NCI-H1105 (cell line): ENCODE measurements at places on chromosomes 7 and 10.

- no peak for DNase-seq
Measured at GRCh38 chr10:58179238-58179637, 88.5 kb downstream of the IPMK start.

DNA sequence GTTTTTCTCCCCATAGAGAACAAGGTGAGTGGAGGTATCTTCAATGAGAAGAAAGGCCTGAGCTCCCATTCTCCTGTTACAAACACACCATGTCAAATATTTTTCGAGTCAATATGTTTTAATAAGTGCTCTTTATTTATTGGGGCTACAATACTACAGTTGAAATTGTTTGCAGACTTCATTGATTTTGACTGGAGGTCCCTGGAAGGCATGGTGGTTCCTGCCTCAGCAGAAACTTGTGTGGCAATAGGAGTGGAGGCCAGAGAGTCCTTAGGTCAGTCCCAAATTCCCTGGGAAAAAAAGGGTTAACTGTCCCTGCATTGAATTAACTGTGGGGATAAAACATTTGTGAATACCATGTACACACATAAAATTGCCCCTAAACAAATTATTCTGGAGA, 22.7 kb downstream of the KLF6 start:
- DNase-seq = no peak

DNA sequence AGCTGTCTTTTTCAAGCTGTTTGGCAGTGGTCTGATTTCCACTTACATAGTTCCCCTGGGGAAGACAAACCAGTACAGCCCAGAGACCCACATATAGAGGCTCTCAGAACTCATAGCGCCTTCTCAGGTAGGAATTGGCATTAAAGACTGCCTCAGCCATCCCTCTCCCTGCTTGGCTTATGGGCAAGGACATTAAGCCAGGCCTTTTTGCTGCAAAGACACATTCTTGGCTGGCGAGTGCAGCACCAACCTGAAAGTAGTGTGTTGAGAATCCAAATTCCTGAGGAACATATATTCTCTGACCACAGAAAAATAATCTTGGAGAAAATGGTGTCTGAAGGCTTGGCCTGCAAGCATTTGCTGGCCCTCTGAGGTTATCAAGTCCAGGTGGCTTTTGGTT, 39.2 kb upstream of the HPS1 start:
- no peak for DNase-seq

DNA sequence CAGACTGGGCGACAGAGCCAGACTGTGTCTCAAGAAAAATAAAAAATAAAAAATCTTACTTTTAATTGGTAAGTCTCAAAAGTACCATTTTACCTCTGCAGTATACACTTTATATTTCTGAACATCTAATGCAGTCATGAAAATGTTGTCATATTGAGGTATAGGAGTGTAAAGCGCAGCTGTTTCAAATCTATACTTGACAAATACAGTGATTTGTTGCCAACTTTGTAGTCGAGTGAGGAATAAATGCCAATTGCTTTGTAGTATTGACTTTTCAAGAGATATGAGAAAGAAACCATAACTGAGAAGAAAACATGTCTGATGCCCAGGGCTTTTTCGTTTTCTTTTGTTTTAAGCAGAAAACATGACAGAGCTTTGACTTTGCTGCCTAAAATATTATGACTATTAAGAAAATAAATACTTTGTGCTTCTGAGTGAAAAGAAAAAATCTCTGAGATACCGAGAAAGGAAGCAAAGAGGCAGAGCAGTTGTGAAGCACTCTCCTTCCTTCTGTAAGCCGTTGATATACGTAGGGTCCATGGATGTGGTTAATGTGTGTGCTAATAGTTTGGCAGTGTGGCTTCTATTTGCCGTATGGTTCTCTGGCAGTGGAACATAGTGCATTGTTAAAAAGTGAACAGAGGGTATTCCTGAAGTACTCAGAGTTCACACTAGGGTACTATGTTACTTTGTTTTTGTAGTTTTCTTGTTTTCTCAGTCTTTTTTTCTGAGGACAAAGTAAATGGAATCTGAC, 38.2 kb downstream of the AVL9 start:
- no peak for DNase-seq

DNA sequence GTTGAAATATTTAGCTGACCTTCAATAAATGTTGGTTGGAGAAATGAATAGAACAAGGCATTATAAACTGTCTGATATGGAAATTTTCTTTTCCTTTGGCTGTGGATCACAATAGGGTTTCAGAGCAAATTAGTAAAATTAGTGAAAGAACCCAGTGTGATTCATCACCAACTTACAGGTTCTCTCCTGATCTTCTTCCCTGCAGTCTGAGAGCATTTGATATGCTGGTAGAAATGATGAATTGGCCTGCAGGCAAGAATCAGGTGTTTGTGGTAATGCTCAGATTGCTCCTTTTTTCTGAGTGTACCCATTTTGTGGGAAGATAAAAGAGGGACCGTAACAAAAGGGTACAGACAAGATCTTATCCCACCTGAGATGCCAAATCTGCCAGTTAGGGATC, 51.9 kb downstream of the BTAF1 start:
- no peak for DNase-seq

DNA sequence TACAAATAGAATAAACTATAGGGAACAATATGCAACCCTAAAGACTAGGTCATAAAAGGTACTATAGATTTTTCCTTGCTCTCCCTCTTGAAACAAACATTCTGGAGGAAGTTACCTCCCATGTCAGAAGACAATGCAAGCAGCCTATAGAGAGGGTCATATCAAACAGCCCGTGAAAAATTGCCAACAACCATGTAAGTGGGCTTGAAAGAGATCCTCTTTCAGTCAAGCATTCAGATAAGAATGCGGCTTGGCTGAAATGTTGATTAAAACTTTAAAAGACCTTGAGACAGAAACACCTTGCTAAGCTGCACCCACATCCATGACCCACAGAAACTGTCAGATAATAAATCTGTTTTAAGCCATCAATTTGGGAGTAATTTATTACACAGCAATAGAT, 526.6 kb upstream of the GHITM start:
- DNase-seq = no peak

DNA sequence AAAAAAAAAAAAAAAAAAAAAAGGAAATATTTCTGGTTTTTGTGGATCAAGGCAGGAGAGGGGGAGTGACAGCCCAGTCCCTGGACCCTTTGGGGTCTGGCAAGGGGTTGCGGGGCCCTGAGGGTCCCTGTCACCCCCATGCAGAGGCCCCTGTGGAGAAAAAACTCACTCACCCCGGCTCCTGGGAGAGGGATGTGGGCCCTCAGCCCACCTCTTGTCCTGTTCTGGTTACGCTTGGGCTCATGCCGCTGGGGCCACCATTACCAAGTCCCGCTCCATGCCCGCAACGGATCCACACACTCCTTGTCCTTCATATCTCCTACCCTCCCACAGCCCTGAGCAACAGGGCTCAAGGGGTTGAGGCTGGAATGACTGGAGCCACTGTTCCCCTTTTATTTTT, 1.0 kb upstream of the TMEM184A start:
- no peak for DNase-seq

DNA sequence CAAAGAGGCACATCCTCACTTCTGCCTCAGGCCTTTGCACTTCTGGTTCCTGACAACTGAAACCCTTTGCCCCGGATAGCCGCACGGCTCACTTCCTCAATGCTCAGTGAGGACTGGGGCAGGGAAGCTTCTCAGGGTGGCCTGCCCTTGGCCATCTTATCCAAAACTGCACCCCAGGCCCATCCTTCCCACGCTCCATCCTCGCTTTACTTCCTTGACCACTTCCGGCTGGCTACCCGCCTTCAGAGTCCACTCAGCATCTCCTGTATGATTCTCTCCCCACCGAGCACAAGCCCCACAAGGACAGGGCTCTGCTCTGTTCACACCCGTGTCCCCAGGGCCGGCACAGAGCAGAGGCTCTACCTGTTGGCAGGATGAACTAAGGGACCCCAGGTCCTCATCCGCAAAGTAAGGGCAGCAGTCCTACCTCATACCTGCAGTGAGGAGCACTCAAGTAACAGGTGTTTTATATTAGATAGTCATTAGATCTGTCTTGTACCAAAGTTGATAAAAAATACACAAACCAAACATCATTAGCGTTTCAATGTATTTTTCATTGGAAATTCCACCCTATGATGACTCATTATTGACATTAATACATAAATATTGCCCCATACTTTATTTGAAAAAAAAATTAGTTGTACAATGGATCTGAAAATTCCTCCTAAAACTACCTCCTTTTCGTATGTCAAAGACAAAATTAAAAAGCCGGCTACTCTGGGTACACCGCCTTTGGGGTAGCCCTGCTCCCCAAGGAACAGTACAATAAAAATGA, 35.0 kb downstream of the GNA12 start:
- no peak for DNase-seq

DNA sequence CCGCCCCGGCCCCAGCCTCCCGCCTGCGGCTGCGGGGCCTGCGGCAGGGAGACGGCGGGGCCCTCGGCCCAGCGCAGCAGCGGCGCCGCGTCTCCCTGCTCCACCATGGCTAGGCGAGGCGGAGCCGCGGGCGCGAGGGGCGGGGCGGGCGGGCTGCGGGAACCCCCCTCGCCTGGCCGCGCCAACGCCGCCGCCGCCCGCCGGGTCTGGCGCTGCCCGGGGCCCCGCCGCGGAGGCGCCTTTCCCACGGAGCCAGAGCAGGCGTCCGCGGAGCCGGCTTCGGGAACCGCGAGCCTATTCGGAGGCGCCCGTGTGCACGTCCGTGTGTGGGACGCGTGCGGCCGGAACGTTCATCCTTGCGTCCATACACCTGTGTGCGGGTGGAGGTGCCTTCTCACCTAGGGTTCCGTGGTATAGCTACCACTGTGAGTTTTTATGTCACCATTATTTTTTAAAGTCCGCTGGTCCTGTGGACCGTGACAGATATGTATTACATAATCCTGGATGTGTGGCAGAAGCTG, at the start of gene DENND11:
Gene DENND11 (minus strand): TSS at position 120 of the 521 bp plus-strand sequence. CDS start 13 bp downstream, at position 107.
- peak; percentile 55 for DNase-seq

GRCh38 chr7:103114576-103115008, 34.3 kb downstream of the NAPEPLD start:
- DNase-seq = no peak

DNA sequence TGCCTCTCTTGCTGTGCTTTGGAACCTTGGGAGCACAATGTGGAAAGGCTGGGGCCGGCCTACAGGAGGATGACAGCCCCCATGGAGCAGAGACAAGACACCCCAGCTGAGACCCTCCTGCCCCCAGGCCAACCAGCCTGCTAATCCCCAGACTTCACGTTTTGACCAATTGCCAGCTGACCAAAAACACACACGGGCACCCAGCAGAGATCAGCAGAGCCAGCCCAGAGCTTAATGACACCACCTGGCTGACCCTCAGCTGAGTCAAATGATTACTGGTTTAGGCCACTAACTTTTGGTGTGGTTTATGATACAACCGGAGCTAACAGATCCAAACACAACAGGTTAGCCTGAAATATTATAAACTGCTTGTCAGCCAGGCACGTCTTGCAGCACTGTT, 111.2 kb upstream of the KIF5B start:
- DNase-seq = no peak

GRCh38 chr10:50490241-50490640, 133.5 kb downstream of the SGMS1 start:
- no peak for DNase-seq

DNA sequence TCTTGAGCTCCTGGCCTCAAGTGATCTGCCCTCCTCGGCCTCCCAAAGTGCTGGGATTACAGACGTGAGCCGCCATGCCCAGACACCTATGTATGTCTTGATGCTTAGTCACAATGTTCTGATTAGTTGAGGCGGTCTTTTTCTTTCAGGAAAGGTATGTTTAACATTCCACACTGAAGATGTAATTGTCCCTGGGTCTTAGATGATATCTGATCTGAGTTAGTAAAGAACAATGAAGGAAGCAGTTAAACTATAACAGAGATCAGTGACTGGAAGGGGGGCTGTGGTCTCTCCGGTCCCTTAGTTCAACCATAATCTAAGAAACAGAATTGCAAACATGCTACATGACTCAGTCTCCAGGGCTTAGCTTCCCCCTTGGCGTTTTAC, 31.5 kb upstream of the SH2D4B start:
- no peak for DNase-seq

- peak; percentile 1 for DNase-seq
Measured at GRCh38 chr7:139618482-139619366, 95.2 kb downstream of the CLEC2L start.

GRCh38 chr10:114550756-114551635, 107.1 kb downstream of the ABLIM1 start:
- peak; percentile 90 for DNase-seq

GRCh38 chr7:117014673-117015133, 61.4 kb downstream of the ST7 start:
- no peak for DNase-seq

DNA sequence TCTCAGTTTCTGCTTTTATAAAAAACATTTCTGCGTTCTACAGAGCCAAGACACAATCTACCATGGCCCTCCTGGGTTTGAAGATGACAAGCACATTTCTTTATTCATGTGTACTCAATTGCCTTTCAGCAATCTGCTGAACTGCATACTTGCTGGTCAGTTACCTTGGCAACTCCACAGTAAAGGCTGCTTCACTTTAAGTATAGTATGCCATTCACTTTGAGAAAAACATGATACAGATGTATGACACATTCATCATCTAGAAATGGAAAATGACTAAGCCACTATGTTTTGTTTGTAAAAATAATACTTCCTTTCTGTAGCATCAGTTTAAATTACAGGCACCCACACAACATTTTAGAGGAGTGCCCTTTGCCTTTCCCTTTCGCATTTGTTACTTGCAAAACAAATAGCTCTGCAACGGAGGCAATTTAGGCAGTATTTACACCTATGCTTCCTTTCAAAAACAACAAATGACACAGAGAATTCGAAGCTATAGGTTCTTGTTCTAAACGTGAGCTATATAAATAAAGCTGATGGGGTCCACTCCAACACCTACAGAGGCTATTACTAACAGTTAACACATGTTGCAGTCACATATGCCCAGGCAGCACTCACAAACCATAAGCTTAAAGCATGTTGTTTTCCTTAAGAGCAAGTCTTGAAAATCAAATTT, 23.5 kb downstream of the SGCE start:
- no peak for DNase-seq

DNA sequence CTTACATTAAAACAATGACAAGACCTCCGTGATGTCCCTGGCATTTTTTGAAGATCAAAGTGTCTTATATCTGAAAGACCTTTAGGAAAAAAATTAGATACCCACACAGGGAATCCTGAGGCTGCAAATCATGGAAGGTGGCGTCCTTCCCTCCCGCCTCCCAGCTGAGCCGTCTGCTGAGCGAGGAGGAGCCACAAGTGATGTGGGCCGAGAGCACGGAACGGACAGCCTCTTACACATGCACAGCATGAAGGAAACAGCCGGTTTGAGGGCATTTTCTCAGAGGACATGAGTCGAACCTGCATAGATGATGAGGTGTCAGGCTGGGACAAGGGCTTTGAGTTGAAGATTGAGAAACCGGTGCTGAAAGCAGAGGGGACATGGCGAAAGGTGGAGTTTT, 163.3 kb downstream of the ADARB2 start:
- DNase-seq = no peak

DNA sequence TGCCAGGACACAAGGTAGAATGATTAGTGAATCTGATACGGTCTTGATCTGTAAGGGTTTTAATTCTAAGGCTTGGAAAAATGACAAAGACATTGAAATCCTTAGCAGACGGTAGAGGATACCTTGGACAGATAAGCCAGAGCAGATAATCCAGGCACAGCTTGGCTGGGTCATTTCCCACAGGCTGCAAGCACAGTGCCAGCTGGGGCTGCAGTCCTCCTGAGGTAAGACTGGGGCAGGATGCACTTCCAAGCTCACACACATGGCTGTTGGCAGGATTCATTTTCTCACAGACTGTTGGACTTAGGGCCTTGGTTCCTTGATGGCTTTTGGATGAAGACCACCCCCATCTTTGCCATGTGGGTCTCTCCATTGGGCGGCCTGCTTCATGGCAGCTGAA, 63.2 kb upstream of the BMPER start:
- DNase-seq = no peak

GRCh38 chr7:81081616-81082015, 162.8 kb upstream of the SEMA3C start:
- no peak for DNase-seq
